ENCODE measurements at places on chromosomes 16 and 17. TPM values are rescaled to one million over a fixed set of nuclear protein-coding genes. Genes with fewer than 3 reads are reported as not detected.

The DNAI2 gene
- 0.24 TPM for polyA plus RNA-seq

The SLC5A2 gene
- polyA plus RNA-seq, result 4.1 TPM

The CSH2 gene
- polyA plus RNA-seq, result not detected

The DHODH gene
- 9.7 TPM for polyA plus RNA-seq

The DNAH9 gene
- 0.21 TPM for polyA plus RNA-seq

The MYCBPAP gene
- 1.2 TPM for polyA plus RNA-seq

The TMEM97 gene
- polyA plus RNA-seq, result 126 TPM

The EFCAB5 gene
- 0.02 TPM for polyA plus RNA-seq

The BIRC5 gene
- polyA plus RNA-seq, result 48.8 TPM

The ANKS3 gene
- polyA plus RNA-seq, result 15.5 TPM

The TPSD1 gene
- polyA plus RNA-seq, result 0.26 TPM

All from H1 (cell line).